GM20000 (cell line): ENCODE measurements at places on chromosomes 13 and 19.

DNA sequence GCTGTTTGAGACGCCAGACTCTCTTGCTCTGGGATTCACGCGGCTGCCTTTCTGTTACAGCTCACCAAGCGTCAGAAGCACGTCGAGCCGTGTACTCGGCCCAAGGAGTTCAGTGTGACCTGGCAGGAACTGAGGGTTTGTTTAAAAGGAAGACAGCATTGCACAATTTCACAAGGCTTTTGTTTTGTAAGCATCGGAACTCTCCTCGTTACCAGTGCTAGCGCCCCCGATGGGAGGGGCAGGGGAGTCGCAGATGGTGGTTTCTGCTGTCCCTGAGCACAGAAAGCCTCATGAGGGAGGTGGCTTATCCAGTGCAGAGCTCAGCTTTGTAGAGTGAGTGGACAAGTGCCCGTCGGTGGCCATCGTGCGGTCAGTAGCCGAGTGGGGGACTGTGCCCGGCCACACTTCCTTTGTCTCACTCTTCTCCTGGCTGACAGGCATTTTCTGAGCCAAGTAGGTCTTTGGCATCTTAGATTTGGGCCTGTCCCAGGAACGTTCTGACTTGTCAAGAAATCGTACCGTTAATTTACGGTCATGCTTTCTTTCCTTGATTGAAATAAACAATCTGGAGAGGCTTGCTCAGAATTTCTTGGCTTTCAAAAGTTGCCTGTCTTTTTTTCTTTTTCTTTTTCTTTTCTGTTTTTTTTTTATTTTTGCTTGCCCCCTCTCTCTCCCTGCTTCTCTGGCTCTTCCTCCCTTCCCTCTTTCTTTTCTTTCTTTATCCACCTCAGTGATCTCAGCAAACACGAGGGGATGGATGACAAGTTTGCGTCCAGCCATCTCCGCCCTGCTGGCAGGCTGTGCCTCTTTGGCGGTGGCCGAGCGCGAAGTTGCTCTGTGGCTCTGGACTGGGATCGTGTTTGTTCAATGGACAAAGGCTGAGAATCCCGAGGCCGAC, 7.7 kb downstream of the KDM4B start:
- peak; percentile 64 for DNase-seq

GRCh38 chr13:29948244-29948643, 97.8 kb upstream of the UBL3 start:
- DNase-seq = no peak

GRCh38 chr19:46670813-46671212, 9.8 kb upstream of the DACT3 start:
- no peak for DNase-seq

DNA sequence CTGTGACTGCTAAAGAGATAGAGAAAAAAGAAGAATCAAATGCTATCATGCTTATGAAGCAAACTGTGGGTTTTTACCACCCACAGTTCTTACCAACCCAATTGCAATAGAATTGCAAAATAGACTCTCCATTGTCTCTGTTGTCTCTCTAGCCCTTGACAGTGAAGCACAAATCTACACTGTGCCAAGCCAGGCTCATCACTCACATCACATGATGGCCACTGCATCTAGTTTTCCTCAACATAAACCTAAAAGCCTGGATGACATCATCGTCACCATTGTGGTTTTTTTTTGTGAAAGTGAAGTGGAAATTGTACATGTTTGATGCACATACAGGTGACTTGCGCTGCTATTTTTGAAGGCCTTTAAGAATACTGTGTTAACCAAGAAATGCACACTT, 56.1 kb downstream of the KL start:
- no peak for DNase-seq

GRCh38 chr13:22336460-22336859, 665.6 kb downstream of the FGF9 start:
- DNase-seq = no peak

DNA sequence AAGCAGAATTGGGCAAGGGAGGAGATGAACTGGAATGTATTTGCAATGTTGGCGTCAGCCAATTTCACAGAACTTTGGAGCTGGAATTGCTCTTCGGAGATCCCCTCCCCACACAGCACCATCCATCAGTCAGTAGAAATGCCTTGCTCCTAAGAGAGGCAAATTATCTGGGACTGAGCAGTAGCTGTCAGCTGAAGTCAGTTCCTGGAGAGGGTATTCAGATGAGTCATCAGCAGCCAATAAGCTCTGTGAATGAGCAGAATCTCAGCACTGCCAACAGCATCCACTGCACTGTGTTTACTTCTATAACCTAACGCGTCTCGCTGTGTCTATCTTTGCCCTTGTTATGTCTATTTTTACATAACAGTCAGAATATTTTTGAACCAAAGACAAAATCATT, 213.7 kb downstream of the SLITRK5 start:
- no peak for DNase-seq

DNA sequence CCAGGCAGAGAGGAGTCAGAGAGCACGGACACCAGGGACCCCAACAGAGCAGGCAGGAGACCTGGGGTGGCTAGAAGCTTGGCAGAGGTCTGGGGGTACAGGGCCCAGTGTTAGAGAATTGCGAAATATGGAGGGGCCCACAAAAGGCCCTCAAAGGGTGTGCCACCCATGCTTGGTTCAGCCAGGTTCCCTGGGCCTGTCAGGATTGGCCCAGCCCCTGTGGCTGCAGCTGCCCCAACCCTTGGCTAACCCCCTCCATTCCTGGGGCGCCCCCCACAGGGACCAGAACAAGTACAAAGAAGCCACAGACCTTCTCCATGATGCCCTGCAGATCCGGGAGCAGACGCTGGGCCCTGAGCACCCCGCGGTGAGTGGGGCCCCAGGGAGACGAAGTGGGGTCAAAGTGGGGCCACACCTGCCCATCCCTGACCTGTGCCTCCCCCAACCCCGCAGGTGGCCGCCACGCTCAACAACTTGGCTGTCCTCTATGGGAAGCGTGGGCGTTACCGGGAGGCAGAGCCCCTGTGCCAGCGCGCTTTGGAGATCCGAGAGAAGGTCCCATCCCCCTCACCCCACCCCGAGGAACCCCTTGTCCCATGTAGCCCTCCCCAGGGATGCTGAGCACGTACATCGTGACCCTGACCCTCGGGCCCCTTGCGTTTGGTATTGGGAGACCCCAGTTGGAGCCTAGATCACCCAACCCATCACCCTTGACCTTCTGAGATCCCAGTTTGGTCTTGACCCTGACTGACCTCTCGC, 8.0 kb downstream of the KLC3 start:
- no peak for DNase-seq

DNA sequence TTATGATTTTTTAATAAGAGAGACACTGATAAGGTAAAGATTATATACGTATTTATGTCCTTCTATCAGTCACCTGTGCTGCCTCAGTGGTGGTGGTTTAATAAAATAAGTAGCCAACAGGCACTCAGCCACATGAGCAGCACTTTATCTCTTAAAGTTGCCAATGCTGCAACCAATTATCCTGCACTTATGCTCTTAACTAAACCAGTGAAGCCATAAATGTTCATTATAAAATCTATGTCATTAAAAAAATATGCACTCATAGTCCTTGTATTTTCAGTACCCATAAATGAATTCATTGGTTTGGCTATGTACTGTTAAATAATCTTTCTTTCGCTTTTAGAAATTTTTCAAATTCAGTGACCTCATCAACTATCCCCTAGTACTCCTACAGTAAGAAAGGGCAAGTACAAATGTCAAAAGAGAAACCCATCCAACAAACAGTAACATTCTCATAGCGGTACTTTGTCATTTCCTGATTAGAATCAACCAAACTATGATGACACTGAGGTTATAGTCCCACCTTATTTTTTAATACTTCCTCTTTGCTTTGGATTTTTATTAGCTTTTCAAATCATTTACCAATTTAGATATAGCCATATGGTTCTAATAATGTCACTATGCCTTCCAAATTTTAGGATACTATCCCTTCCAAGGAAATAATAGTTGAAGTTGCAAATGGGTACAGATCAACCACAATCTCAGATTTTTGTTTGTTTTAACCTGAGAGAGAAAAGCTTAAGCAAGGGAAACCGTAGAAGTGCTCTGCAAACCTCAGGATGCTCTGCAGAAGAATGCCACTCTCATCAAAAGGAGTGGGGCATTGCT, 190.9 kb downstream of the KLF12 start:
- peak; percentile 38 for DNase-seq

- DNase-seq = no peak
Observed at GRCh38 chr13:28872427-28873176, 52.5 kb downstream of the MTUS2 start.

DNA sequence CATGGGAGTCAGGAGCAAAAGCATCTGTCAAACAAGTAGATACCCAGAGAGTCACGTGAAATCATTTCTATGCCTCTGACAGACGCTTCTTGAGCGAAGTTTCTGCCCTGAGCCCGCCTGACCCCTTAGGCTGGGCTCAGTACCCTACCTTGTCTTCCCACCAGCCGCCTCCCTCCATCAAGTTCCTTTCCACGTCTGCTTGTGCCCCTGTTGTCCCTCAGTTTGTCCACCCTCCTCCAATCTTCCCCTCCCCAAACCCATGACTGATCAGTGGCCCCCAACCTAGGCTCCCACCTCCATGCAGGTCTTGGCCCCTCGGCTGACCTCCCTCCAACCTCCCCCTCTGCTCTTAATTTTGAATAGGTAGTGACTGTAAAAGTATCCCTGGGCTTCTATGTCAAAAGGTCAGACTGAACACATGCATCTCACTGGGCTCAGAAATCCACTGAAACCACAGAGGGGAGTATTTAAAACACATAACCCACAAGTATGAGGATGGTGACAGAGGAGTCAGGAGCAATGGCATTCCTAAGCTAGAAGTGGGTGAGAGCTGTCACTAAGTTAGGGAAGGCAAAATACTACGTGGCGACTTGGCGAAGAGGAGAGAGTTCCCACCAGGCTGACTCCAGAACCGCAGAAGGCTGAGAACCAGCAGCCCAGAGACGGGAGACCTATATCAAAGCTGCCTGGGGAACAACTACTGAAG, 1.7 kb upstream of the ZNF446 start:
- DNase-seq = no peak

- DNase-seq = no peak
Observed at GRCh38 chr19:15398501-15399233, 19.1 kb upstream of the AKAP8 start.
